ENCODE measurements at places on chromosomes 4 and X.

DNA sequence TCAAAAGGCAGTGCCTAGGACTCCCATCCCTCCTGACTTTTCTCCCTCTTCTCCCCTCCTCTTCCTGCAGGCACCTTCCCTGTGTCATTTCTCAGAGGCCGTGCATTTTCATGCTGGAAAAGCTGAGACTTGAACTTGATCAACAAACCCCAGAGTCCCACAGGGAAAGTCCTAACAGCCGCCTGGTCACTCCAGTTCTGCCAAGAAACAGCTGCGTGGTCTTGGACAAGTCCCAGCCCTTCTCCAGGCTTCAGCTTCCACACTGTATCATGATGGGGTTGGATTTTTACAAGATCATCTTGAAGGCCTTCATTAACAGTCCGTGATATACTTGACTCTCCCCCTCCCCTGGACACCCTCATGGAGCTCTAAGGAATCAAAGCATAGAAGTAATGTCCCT lies 366.0 kb downstream of the BCOR start:
- no peak for DNase-seq

DNA sequence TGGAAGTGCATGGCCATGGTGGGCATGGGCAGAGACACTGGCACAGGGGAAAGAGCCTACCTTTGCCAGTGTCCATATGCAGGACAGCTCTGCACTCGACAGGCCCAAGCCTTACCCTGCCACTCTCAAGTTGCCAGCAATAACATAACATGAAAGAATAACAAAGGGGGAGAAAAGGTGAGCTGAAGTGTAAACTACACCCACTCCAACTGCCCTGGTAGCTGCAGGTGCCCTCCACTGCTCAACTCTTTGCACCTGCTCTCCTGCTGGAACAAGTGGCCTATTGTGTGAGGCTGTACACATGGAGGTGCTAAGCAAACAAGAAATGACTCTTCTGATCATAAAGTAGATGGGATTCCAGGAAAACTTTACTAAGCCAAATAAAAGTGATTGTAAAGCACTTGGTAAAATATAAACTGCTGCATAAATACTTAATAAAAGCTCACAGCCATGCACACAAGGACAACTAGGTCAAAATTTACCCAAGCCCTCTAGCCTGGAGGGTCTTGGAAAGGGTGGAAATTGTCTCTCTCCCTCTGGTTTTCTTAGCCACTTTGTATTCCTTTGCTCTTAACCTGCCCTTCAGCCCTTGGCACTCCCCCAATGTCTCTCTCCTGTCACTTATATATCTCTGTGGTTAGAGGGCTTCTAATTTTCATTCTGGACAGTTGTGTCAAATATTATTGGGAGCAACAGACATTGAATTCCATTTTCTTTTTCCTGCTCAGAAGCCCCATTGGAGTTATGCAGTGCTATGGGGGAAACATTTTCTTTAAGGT lies 261.2 kb upstream of the GPC4 start:
- no peak for DNase-seq

DNA sequence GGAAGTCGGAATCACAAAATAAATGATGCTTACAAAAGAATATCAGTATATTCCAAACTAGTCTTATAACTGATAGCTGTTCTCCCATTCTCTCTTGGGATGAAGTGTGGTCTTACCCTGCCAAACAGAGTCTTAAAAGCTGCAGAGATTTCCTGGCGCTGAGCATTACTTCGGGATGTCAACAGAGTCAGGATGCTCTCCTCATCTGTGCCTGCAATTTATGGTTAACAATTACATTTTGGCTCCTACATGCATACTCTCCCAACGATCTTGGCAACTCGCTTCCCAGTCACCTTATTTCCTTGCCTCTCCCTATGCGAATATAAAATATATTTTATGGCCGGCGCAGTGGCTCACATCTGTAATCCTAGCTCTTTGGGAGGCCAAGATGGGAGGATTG lies 12.2 kb downstream of the ANXA5 start:
- no peak for DNase-seq

DNA sequence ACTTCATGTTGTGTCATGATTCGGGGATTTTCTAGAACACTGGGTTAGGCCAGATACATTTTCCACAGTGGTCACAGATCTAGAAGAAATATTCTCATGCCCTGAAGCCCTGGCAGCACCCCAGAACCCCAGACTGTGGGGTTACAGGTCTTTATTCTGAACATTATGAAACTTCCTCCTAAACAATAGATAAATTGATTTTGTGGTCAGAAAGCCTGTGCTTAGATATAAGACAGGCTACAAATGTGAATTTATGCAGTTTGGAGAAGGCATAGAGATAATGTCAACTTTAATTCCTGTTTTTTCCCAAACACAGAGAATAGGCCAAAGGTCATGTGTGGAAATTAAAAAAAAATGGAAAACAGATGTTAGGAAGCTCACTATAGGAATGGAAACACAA lies 492.9 kb downstream of the SPRY1 start:
- no peak for DNase-seq

DNA sequence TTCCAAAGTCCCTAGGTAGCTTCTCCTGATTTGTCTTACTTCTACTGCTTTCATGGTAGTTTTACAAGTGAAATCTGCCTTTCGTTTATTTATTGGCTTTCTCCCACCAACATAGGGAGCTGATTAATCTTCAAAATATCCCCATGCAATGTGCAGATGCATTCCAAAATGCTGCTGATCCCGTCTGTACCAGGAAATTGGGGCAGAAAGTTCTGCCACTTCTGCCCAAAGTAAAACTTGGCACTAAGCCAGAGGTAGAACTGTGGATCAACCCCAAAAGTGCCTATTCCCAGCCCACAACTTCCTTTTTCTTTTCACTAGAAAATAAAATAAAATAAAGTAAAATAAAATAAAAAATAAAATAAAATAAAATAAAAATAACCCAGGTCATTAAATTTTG lies 47.3 kb upstream of the PPARGC1A start:
- no peak for DNase-seq

GRCh38 chr4:174080361-174080760 lies 203.1 kb downstream of the FBXO8 start:
- no peak for DNase-seq

GRCh38 chr4:13329963-13330362 lies 154.2 kb downstream of the RAB28 start:
- DNase-seq: no peak

GRCh38 chr4:61580721-61581377 lies 380.7 kb downstream of the ADGRL3 start:
- DNase-seq: no peak

GRCh38 chr4:82493721-82494425 lies 63.5 kb downstream of the ENOPH1 start:
- peak; percentile 58 for DNase-seq

- no peak for DNase-seq
These were observed 54.2 kb downstream of the ENOX2 start for GRCh38 chrX:130848763-130849162.

Measured in GM04503 (cell line).